Stimulated activated CD8-positive, alpha-beta memory T cell treated with anti-CD3 and anti-CD28 coated beads, Interleukin-12 subunit alpha, Interleukin-12 subunit beta, amount 100 ng/mL, for 1 hour (primary cell): ENCODE measurements at places on chromosomes 5 and 9.

DNA sequence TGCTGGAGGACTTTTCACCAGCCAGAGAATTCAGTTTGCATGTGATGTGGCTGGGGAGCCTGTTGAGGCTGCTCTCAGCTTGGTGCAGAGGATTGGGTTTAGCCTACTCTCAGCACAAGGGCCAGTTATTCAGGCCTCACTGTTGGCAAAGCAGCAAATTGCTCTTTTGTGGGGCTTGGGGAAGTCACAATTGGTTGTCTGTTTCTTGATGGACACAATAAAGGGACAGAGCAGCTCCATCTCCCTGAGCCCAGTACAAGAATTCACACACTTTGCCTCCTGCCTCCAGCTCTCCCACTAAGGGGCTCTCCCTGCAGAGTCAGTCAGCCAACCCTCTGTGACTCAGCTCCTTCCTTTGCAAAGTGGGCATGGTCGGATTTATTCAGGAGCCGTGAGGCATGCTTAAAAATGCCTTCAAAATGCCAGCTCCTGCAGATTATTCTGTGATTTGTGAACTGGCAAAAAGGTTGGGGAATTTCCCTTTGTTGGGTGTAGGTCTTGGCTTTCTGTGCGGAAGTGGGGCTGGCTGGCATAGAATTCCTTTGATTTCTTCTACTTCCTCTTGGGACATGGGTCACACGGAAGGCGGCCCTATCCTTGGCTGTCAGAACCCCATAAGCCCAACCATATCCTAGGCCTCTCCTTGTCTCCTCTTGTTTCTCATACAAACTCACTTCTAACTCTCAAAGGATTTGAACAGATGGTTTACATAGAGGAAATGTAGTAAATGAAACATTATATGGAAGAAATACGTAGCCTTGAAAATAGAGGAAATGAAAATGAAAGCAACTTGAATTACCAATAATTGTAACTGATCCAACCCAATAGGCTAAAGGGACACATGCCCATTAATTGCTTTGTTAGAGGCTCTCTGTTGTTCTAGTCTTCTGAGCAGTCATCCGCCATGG lies 118.7 kb upstream of the CD180 start:
- DNase-seq = no peak

- DNase-seq = no peak
Measured at GRCh38 chr5:63240063-63240755, 661.6 kb downstream of the LRRC70 start.

- DNase-seq = no peak
Measured at GRCh38 chr9:109418827-109419226, 79.3 kb downstream of the PTPN3 start.

- DNase-seq = no peak
Measured at GRCh38 chr5:52786391-52786790, 1.3 kb upstream of the ITGA1 start.

DNA sequence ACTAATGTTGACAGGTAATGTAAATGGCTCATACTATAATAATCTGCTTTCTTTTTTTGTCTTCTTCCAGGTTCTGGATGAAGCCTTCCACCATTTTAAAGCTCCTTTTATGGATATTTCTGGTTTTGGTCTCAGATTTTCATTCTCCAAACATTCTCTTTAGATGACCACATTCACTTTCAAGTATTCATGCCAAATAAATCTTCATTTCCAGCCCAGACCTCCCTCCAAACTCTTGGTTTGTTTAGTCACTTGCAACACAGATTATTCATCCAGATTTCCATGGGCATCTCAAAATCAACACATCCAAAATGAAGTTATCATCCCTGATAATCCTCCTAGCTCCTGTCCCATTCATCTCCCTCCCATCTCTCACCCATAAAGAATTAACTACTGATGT lies 40.3 kb upstream of the SVEP1 start:
- no peak for DNase-seq

GRCh38 chr9:134739660-134739968 lies 98.0 kb downstream of the COL5A1 start:
- no peak for DNase-seq

- DNase-seq = no peak
Measured at GRCh38 chr5:135071311-135071710, 37.3 kb upstream of the PITX1 start.

DNA sequence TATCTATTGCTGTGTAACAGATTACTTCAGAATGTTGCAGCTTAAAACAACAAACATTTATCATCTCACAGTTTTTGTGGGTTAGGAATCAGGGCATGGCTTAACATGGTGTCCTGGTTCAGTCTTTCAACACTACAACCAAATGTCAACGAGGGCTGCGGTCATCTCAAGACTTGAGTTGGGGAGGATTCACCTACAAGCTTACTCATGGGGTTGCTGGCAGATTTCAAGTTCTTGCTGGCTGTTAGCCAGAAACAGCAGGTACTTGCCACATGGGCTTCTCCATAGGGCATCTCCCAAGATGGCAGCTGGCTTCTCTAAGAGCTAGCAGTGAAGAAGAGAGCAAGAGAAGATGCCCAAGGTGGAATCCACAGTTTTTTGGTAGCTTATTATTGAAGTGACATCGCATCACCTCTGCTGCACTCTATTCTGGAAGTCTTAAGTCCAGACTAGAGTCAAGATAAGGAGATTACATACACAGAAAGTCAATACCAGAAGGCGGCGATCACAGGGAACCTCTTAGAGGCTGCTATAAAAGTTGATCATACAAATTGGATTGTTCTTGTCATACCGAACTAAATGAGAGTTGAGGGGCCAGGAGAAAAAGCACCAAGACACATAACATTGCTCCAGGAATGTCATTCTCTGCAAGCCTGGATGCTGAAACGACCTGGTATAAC lies 42.2 kb downstream of the C9orf153 start:
- no peak for DNase-seq

- no peak for DNase-seq
Measured at GRCh38 chr5:148651528-148651927, 2.8 kb downstream of the HTR4 start.

GRCh38 chr9:133347515-133347984 lies 381 bp downstream of the MED22 start:
- DNase-seq = no peak

GRCh38 chr9:83937861-83938455 lies 16.7 kb upstream of the KIF27 start:
- no peak for DNase-seq

GRCh38 chr5:10988622-10989021 lies 227.6 kb upstream of the DAP start:
- DNase-seq = no peak

DNA sequence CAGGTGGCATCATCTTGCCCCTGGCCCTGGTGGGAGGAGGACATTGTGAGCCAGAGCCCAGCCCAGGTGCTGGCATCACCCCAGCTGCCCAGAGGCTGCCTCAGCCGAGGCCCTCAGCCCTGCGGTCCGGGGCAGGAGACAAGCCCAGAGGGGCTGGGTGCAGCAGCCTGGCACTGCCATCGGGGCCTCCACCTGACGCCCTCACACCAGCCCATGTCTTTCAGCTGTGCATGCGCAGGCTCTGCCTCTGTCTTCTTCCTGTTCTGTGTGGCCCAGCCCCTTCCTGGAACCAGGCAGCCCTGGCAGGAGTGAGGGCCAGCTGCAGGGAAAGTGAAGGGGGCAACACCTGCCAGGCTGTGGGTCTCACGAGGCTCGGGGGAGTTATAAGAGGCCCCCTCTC lies 4.8 kb upstream of the CEL start:
- no peak for DNase-seq

DNA sequence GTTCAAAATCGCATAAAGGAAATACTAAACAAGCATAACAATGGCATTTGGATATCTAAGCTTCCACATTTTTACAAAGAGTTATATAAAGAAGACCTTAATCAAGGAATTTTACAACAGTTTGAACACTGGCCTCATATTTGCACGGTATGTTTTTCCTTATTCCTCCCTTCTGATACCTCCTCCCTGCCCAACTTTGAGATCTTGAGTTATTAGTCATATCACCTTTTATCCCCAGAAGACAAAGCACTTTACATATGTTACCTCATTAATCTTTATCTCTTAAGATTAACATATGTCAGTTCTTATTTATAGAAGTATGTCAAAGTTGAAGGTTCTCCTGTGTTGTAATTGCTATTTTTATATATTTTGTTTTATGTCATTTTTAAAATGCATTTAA lies 29.8 kb downstream of the TDRD7 start:
- DNase-seq = no peak

DNA sequence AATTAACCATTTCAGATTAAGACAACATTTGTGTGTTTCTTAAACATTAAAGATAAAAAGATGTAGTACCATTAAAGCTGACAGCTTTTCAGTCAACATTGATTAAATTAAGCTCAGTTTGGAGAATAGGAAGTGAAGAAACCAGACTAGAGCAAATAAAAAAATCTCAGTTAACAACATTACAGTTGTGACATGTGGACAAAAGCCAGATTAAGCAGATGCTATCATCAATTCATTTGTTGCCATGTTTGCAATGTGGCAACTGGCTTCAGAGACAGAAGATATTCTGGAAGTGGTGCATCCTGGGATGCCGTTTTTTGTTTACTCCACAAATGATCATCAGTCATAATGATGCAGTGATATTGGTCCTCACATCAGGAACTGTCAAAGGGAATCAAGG lies 70.3 kb upstream of the CNTLN start:
- DNase-seq = no peak

- no peak for DNase-seq
Measured at GRCh38 chr5:122515709-122516431, 203.8 kb downstream of the SNCAIP start.

DNA sequence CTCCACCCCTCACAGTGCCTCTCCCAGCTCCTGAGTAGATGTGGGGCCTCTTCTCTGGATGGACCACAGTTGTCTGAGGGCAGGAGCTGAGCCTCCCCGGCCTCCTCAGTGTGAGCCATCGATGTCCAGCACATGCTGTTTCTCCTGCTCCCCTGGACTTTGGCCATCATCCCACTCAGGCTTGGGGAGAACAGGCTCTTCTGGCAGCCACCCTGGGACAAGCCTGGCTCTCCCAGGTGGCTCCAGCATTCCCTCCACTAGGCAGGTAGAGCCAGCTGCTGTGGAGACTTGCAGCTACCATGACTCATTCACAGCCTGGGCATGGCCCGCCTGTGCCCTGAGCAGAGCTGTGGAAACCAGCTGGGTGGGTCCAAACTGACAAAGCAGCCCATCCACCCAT lies 77.0 kb downstream of the CSNK1A1 start:
- no peak for DNase-seq

GRCh38 chr5:151078490-151079262 lies 2.2 kb downstream of the TNIP1 start:
- no peak for DNase-seq

DNA sequence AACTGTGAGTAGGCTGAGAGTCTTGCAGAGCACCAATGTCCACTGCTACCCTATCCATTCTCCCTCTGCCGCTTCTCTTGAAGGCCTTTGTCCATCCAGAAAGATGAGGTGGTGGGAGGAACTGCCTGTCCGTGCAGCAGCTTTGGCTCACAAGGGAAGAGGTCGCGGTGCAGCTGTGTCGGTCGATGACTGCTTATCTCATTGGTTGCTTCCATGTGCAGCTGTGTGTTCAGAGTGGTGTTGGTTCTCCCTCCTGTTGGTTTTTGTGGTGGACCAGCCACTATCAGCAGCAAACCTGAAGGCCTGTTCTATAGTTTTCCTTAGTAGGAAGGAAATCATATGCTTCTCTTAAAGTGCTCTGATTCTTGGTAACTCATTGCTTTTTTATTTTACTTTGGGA lies 40.7 kb downstream of the SPTAN1 start:
- DNase-seq = no peak

GRCh38 chr5:97891971-97892370 lies 708.9 kb upstream of the RIOK2 start:
- no peak for DNase-seq

GRCh38 chr9:115680231-115680630 lies 473.4 kb upstream of the PAPPA start:
- no peak for DNase-seq

- no peak for DNase-seq
Measured at GRCh38 chr5:72108202-72109061, 1.2 kb downstream of the MAP1B start.

DNA sequence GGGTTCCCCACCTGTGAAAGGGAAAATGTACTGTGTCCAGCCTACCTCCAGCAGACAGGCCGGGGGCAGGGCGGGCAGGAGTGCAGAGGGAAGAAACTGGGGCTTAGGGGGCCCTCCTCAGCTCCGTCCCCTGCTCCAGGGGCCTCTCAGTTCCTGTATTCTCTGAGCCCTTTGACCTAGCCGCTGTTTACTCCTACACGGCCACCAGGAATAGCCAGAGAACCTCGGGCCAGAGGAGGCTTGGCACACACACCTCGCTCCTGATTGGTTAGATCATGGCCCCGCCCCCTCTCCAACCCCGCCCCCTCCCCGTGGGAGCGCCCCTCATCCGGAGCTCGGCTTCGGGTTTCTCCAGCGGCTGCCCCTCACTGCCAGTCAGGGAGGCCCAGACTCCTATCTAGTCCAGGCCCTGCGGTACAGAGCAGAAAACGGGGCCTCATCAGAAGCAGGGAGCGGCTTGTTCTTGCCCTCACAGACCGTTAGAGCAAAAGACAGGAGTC lies 2.2 kb downstream of the ST6GALNAC6 start:
- DNase-seq = no peak

DNA sequence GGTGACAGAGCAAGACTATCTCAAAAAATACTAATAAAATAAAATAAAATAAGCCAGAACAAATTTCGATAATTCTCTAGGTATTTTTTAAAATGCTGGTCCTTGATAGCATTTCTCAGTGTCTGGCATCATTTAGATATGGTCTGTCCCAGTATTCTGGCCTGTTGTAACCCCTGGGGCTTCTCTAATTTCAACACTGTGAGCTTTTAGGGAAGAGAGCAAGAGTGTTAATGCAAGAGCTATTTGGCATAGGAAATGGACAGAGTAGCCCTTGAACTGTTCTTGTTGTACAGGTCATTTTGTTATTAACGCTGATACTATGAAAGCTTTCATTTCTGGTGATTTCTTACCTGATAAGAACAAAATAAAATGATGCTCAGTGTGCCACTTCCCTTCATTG lies 112.2 kb upstream of the ZNF608 start:
- DNase-seq = no peak

- no peak for DNase-seq
Measured at GRCh38 chr9:92507005-92507404, 24.7 kb upstream of the ASPN start.

DNA sequence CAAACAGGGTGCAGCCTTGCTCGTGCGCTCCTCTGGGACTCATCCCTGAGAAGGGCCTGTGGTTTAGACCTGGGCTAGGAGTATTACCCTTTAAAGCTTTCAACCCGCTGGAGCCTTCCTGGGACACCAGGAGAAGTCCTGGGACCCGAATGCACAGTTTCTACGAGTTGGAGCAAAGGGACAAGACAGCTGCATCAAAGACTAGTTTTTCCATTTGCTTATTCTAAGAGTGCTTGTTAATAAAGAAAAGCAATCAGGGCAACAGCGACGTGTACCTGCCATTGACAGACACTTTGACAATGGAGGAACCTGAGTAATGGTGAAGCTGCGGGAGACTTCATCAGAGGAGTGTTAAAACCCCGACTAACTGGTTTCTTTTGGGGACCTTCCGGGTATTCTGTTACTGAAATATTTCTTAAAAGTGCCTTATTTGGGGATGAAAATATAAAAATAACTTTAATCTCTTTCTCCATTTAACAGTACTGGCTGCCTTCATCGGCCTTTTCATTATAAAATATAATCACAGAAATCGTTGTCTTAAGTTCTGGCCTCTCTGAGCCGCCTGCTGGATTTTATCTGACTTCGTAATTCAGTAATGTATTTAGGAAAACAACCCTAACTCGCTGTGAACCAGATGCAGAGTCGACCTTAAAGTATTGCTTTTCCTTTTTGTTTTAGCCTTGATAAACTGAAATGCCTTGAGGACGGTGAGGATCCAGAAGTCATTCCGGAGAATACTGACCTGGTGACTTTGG lies 732 bp downstream of the SNAPC3 start:
- DNase-seq = no peak
